NB4 (cell line): ENCODE measurements at places on chromosomes 2 and 18.

- no peak for DNase-seq
Measured at GRCh38 chr18:73785300-73785699, 362.3 kb downstream of the FBXO15 start.

GRCh38 chr18:75529394-75529793 lies 101.9 kb upstream of the SMIM21 start:
- DNase-seq: no peak

GRCh38 chr2:126793885-126794613 lies 104.6 kb upstream of the TEX51 start:
- no peak for DNase-seq

DNA sequence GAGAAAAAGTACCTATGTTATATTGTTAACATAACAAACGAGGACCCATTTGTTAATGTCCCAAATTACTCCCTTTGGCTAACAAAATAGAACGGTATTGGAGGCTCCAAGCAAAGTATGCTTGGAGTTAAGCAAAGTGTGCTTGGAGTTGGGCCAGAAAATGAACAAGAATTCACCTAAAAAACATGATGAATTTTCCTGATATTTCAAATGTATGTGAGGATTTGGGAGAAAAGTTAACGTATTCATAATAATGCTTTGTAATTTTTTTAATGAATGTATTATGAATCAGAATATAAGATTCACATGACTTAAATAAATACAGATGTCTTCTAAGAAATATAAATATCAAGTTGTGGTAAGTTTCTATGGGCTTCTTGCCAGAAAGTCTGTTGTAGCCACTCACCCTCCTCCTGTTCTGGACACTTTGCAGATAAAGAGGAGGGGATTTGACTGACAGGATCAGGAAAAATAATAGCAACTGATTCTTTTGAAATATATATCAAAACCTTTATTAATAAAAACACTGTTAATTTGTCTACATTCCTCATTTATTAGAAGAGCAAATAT lies 423.7 kb upstream of the MMADHC start:
- DNase-seq: no peak
